HFFc6 (cell line): ENCODE measurements at places on chromosomes 5 and 9. TPM values are rescaled to one million over a fixed set of nuclear protein-coding genes. Genes with fewer than 3 reads are reported as not detected.

GEMIN5 gene
- 17.5 to 22.7 TPM (median 17.7 TPM) in 3 replicates for total RNA-seq

DBH gene
- total RNA-seq = not detected in 3 replicates

GRCh38 chr9:16726029-16726428 is 144.4 kb downstream of the BNC2 start:
- DNase-seq = peak; percentile 39
- H3K27ac ChIP-seq = peak overlapping the region; percentile 86
- no peaks in the 10 kb centered on the region for H3K36me3 ChIP-seq
- peak overlapping the region; percentile 98 for H3K4me3 ChIP-seq
- no peaks in the 10 kb centered on the region; the same call in 1 of the 2 replicates for H3K27me3 ChIP-seq

C5orf52 gene
- not detected in 3 replicates for total RNA-seq

PRRX2 gene
- 34.0 to 104 TPM (median 36.3 TPM) in 3 replicates for total RNA-seq

DNAJB5 gene
- total RNA-seq = 13.1 to 18.7 TPM (median 16.6 TPM) in 3 replicates

GRCh38 chr5:151125421-151125820 is 32.2 kb downstream of the ANXA6 start:
- H3K4me1 ChIP-seq = peaks cover 16% of the 10 kb centered on the region
- H3K36me3 ChIP-seq = peaks cover 58% of the 10 kb centered on the region
- no peak overlapping the region for H3K4me3 ChIP-seq
- DNase-seq = no peak
- peaks cover 10% of the 10 kb centered on the region for H3K27me3 ChIP-seq
- H3K27ac ChIP-seq = peak overlapping the region; percentile 48; the same call in 1 of the 2 replicates

KIAA0825 gene
- total RNA-seq = 1.5 to 2.8 TPM (median 2.5 TPM) in 3 replicates
